ENCODE measurements at places on chromosomes 5 and 9. TPM values are rescaled to one million over a fixed set of nuclear protein-coding genes. Genes with fewer than 3 reads are reported as not detected.
A peak's percentile ranks its signal among the peaks of the same experiment; 100 is the strongest.

GRCh38 chr9:129828051-129828450 is 4.1 kb upstream of the TOR1A start:
- DNase-seq, result no peak

DNA sequence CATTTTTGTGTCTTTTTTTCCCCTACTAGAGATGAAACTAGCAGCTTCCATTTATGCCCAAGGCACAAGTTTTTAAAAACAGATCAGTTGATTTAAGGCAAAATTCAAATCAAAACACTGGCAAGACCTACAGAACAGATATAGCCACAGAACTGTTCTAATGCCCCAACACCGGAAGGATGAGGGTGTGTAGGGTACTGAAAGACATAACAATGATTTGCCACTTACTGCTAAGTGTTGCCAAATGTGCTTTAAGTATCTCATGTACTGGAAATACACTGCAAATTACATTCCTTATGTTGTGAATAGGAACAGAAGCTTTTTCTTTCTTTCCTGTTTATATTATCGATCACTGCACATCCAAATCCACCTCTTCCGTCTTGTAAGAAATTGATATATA is 189.0 kb downstream of the CETN3 start:
- DNase-seq, result no peak

DNA sequence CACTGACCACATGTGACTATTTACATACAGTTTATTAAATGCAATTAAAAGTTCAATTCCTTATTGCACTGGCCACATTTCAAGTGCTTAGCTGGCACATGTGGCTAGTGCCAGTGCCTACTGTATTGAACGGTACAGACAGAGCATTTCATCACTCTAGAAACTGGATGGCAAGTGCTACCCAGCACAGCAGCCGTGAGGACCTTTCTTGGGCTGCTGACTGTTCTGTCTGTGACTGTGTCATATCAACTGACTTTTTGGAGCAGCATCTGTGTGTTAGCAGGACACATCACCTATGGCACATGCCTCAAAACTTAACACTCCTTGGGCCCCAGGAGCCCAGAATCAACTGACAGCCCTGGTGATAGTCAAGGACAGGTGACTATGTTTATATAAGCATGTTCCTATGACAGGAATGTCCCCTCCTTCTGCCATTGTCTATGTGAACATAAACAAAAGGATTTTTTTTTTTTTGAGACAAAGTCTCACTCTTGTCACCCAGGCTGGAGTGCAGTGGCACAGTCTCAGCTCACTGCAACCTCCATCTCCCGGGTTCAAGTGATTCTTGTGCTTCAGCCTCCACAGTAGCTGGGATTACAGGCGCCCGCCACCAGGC is 8.9 kb downstream of the IRF1 start:
- peak; percentile 47 for DNase-seq

GRCh38 chr5:178649580-178649979 is 22.7 kb upstream of the CLK4 start:
- DNase-seq, result no peak

DNA sequence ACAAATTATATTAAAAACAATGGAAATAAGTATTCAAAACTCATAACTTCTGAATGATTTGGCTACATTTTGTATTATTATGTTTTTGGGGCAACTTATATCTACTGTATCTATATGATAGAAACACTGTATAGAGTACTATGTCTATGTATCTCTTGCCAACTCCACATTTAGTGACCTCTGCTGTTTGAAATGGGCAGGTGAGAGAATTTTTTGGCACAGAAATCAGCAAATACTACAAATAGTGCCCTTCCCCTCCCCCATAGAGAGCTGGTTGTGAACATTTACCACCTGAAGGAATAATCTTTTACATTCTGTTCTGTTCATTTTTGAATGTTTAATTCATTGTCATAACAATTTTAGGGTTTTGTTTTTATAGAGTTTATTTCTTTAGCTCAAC is 545.3 kb downstream of the PDE4D start:
- DNase-seq, result no peak

DNA sequence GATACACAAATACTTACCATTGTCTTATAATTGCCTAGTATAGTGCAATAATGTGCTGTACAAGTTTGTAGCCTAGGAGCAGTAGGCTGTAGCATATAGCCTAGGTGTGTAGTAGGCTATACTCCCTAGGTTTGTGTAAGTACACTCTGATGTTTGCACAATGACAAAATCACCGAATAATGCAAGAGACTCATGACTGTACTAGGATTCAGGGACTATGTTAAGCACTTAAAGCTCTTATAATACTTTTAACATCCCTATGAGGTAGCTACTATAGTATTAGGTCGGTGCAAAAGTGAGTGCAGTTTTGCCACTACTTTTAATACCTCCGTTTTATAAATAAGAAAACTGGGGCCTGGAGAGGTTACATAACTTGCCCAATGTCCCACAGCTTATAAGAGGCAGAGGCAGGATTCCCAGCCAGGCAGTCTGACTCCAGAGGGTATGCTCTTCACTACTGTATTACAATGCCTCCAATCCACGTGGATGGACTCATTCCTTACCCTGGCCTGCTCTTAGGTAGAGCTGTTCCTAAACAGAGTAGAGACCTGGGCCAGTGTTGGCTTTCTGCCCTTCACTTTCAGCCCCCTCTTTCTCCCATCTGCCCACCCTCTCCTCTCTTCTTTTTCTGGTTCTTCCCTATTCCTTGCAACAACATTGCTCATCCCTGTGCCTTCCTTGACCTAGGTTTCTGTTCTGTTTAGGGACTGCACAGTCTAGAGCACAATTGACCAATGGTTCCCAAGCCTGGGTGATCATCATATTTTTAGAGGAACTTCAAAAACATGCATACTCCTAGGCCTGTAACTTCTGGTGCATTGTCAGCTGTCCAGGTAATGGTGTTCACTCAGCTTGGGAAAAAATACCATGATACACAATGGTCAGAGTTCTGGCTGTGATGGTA is 114.0 kb downstream of the CARTPT start:
- no peak for DNase-seq

DNA sequence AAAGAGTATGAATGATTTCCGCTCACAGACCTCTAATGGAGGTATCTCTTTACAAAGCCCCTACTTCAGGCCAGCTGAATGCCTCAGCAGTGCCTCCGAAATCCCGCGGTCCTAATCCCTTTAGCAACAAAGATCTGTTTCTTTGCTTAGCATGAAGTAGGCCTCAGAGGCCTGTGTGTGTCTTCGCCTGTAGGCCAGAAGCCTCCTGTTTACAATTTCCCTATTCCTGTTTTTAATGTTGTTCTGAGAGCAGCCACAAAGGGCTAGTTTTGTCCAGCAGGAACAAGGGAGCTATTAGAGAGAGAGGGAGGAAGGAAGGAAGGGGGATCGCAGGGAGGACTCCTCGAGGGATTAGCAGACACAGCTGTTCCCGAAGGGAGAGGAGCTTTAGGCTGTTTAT is 166.4 kb upstream of the SPRY4 start:
- no peak for DNase-seq

- peak; percentile 31 for DNase-seq
Observed at GRCh38 chr9:109143881-109144562, 23.0 kb downstream of the FRRS1L start.

GRCh38 chr9:136506425-136506824 is 23.6 kb upstream of the SEC16A start:
- DNase-seq, result no peak

DNA sequence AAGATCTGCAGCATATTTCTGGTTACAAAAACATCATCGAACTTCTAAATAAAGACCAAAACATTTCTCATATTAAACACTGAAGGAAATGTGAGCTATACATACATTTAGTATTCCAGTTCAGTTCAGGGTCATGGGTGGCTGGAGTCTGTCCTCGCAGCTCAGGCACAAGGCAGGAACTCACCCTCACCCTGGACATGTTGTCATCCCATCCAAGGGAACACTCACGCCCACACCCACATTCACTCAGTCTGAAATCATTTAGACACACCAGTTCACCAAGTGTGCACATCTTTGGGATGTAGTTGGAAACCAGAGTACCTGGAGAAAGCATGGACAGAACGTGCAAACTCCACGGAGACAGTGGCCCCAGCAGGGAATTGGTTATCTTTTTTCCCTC is 481.0 kb downstream of the RASEF start:
- no peak for DNase-seq

DNA sequence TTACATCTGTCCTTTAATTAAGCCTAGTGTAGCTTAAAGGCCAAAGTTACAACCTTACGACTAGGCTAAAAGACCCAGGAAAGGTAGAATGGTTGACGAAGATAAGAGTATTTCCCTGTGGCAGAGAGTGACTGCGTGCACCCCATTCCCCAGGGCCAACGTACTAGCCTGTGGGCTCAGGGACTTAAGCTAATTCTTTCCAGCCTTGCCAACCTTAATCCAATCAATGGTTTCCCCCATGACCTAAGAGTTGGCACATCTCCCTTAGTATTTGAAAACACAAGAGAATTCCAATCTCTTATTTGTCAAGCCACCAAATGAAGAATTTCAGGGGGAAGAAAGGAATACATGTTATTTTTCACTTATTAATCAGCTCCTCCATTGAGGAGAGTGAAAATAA is 16.0 kb downstream of the CTNND2 start:
- no peak for DNase-seq

GRCh38 chr9:20551835-20552234 is 70.5 kb downstream of the MLLT3 start:
- peak; percentile 62 for DNase-seq

DNA sequence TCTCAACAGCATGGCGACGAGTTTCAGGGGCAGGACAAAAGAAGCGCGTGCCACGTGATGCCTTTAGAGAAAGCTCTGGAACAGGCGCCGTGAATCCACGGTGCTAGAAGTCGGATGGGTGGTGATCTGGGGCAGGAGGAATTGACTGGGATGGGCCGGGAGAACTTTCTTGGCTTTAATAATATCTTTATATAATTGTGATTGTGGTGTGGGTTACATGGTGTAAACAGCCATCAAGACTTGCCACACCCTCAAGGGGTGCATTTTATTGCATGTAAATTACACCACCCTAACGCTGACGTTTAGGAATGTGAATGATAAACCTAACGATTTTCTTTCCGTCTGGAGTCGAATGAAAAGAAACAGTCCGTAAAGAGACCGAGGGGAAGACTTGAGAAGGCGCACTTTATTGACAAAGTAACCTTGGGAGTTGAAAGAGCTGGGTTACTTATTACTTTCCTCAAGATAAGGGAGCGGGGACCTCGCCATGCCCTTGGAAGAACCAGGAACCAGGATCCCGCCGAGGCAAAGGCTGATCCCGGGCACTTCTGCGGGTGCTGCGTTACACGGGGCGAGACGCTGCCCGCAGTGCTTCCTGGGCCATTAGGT is 8.5 kb downstream of the NRARP start:
- DNase-seq, result no peak

DNA sequence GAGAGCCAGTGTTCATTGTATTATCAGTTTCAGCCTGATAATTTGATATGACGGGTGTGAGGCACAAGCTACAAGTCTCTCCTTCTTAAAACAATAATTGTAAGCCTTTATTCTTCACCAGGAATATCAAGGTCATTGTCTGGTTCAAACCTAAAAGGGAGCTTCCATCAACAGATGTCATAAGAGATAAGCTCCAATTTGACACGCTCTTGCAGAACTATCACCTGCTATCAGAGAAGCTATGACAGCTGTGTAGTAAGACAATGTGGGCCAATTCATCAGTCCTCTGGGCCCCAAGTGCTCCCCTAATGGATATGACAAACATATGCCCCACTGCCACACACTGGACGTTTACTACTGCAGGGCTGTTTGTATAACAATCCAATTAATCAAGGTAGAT is 1010.2 kb upstream of the DMAC1 start:
- DNase-seq, result no peak

GRCh38 chr9:70031141-70031545 is 12.5 kb upstream of the MAMDC2 start:
- no peak for DNase-seq

GRCh38 chr5:139014726-139015125 is 139.6 kb upstream of the LRRTM2 start:
- DNase-seq, result no peak

- DNase-seq, result no peak
Observed at GRCh38 chr5:28967848-28968247, 1929.5 kb upstream of the CDH9 start.

DNA sequence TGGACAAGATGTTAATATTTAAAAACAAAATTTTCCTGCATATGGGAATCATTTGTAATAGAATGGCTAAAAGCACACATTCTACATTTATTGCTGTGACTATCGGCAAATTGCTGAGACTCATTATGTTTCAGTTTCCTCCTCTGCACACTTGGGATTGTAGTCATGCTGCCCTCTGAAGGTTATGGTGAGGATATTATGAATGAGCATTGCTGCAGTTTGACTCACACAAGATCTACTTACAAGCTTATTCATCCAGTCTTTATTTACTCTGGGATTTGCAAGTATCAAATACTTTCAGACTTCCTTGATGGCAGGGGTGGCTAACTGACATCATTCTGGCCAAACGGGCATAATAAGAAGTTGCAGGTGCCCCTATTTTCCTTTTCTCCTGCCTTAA is 9.5 kb upstream of the NFIL3 start:
- DNase-seq, result peak; percentile 34

DNA sequence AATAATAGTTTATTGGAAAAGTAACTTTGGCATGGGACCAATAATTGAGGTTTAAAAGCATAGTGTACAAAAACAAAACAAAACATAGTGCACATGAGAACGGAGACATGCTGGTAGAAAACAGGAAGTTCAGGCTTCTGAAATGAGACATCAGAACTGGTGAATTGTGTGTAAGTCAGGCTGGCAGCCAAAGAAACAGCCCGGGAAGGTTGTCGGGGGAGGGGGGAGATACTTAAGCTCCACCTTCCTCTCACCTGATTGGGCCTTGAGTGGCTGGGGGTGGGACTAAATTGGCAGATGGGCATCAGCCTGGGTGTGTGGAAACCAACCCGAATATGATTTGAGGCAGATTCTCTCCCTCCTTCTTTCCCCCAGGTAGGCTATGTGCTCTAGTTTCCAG is 256.3 kb downstream of the SMARCA2 start:
- DNase-seq, result peak; percentile 59

DNA sequence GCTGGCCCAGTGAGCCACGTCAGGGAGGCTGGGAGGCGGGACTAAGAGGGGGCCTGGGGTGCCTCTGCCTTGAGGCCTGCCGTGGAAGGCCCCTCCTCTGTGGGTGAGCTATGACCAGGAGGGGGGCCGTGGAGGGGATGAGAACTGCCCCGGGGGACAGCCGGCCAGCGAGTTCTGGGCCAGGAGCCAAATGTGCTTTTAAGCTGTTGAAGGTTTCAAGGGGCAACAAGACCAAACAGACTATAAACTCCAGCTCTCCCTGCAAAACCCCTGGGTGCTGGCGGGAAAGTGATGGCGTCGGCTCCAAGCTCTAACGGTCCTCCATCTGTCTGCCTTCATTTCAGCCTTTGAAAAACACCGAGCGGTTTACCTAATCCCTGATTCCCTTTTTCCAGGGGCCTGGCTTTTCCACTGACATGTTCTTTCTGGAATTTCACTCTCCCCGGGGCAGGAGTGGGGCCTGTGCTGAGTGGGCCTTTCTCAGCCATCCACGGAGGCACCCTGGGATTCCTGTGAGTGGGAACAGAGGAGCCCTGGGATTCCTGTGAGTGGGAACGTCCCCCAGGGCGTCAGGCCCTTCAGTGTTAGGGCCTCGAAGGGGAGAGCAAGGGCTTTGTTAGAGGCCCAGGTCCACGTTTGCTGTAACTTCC is 65.6 kb downstream of the COL5A1 start:
- no peak for DNase-seq

GRCh38 chr5:96336351-96336985 is 96.6 kb downstream of the PCSK1 start:
- peak; percentile 74 for DNase-seq

The OR13C3 gene
- not detected for total RNA-seq

The SHROOM1 gene
- 0.89 TPM for total RNA-seq

The MRPL50 gene
- total RNA-seq, result 17.0 TPM

The RELL2 gene
- 24.3 TPM for total RNA-seq

The NUTM2G gene
- not detected for total RNA-seq

The PDLIM4 gene
- 0.23 TPM for total RNA-seq

The TAF11L10 gene
- not detected for total RNA-seq

All from activated CD4-positive, alpha-beta T cell treated with anti-CD3 and anti-CD28 coated beads for 36 hours (primary cell).